ENCODE measurements at places on chromosomes 5 and 9. TPM values are rescaled to one million over a fixed set of nuclear protein-coding genes. Genes with fewer than 3 reads are reported as not detected.

The C8G gene
- total RNA-seq: 3.6 TPM

DNA sequence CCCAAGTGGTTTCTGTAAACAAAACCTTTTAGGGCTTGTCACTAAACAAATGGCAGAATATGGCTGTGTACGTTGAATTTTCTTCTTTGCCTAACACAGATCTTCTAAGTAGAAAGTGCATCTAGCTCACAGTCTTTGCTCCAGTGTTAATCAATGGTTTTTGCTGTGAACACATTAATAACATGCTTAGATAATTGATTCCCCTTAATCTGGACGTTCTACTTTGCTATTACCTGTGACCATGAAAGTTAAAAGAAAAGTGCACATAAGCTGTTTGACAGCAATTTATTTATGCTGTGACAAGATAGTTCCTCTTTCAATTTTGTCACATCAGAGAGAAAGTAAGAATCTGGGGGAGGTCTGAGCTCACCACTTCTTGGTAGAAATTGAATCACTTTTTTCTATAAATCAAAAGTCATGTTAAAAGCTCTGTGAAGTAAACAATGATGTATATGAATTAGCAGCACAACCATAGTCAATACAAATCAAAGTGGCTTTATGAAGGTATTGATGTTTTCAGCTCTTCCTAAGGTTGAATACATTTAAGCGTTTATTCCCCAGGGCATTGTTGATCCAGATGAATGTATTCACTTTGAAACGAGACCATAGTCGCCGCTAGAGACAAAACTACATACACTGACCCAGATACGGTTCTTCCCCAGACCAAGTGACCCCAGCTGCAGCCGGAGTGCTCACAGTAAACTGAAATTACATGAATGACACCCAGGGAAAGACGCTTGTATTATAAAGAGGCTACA is 174.6 kb upstream of the ZNF608 start:
- DNase-seq: no peak

GRCh38 chr5:168609806-168610482 is 30.8 kb upstream of the PANK3 start:
- no peak for DNase-seq

The NFIB gene
- 110 TPM for total RNA-seq

Data from left ventricle myocardium inferior (tissue), 1 donor.